ENCODE measurements at places on chromosomes 2 and 18.
A peak's percentile ranks its signal among the peaks of the same experiment; 100 is the strongest.

DNA sequence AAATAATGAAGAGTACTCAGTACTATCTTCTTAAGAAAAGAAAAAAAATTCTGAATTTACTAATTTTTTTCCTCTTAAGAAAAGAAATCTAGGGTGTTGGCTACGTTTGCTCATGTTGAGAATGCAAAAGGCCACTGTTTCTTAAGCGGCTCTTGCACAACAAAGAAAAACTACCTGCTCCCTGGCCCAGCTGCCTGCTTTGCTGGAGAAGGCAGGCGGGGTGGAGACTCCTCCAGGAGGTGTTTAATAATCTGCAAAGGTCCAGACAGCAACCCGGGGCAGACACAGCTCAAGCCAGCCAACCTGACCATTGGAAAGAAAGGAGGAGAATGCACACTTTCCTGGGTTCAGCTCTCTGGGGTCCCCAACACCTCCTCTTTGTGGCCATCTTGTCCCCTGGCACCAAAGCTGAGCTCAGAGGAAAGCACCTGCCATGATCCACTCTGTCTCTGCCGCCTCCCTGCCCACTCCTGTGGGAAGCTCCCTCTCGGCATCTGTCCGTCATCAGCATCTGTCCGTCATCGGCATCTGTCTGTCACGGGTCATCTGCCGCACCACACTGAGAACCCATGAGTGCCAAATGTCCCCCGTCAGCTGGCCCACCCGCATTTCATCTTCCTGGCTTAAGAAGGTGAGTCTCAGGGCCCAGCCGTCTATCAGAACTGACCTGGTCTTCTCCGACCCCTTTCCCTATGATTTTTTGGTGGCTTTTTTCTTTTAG lies 11.9 kb downstream of the ZNF516 start:
- no peak for DNase-seq

GRCh38 chr2:226738191-226738820 lies 61.3 kb downstream of the IRS1 start:
- no peak for DNase-seq

- no peak for DNase-seq
These were observed 377.6 kb upstream of the NETO1 start for GRCh38 chr18:73245345-73245744.

DNA sequence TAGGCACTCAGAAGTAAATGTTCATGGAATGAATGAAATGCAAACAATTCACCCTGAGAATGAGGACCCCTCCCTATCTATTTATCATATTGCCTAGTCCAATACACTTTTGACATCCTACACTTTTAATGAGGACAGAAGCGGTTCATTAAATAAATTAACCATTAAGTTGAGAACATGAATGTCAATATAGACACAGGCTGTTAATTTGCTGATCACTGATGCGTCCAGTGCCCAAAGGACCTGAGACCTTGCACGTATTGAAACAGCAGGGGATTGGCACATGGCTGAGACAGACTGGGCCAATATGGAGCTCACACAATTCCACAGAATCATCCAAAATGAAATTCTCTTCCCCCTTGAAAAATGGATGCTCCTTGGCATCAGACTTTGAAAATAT lies 430.0 kb downstream of the SLC4A3 start:
- no peak for DNase-seq

- DNase-seq: no peak
These were observed 228.4 kb upstream of the AGAP1 start for GRCh38 chr2:235265348-235265965.

- DNase-seq: peak; percentile 12
These were observed 14.1 kb upstream of the MEX3C start for GRCh38 chr18:51211552-51211951.
